ENCODE measurements at places on chromosomes 6 and 20.

- DNase-seq = peak; percentile 39
Measured at GRCh38 chr6:131182991-131183425, 47.7 kb downstream of the AKAP7 start.

GRCh38 chr6:87900160-87900698, 147.4 kb upstream of the SPACA1 start:
- no peak for DNase-seq

DNA sequence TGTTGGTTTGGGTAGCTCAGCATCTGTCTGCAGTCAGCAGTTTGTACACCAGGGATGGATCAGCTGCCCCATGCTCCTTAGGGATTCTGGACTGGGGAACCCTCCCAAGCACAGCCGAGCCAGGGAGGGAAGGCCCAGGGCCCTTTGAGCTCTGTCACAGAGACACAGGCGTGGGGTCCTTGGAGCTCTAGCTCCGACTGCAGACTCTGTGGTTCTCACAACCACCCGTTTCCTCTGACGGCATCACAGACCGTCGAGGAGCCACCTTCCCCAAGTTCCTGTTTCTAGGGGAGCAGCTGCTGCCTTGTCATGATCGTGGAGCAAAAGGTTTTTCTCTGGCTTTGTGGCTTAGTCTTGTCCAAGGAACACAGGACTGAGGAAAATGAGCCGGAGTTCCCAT, at the start of gene SLA2:
SLA2 (minus strand) TSS at position 199 of the 400 bp plus-strand sequence. CDS start 4,861 bp downstream, outside the sequence.
- DNase-seq = no peak

GRCh38 chr6:149484733-149485700, at the start of gene ZC3H12D:
TSS of gene ZC3H12D (minus strand) at chr6:149485014. CDS start at chr6:149474543, 10,471 bp downstream.
- no peak for DNase-seq

- peak; percentile 87 for DNase-seq
Measured at GRCh38 chr20:1802385-1803060, 92.7 kb upstream of the SIRPA start.

GRCh38 chr20:32622585-32623468, 37.7 kb upstream of the NOL4L start:
- DNase-seq = no peak

- DNase-seq = no peak
Measured at GRCh38 chr20:2386516-2387179, 5.9 kb downstream of the TGM6 start.

GRCh38 chr6:16493112-16493511, 254.7 kb downstream of the GMPR start:
- DNase-seq = no peak

GRCh38 chr6:80366714-80367113, 260.2 kb downstream of the BCKDHB start:
- DNase-seq = no peak

GRCh38 chr20:49612127-49612738, 44.3 kb upstream of the PTGIS start:
- DNase-seq = no peak

DNA sequence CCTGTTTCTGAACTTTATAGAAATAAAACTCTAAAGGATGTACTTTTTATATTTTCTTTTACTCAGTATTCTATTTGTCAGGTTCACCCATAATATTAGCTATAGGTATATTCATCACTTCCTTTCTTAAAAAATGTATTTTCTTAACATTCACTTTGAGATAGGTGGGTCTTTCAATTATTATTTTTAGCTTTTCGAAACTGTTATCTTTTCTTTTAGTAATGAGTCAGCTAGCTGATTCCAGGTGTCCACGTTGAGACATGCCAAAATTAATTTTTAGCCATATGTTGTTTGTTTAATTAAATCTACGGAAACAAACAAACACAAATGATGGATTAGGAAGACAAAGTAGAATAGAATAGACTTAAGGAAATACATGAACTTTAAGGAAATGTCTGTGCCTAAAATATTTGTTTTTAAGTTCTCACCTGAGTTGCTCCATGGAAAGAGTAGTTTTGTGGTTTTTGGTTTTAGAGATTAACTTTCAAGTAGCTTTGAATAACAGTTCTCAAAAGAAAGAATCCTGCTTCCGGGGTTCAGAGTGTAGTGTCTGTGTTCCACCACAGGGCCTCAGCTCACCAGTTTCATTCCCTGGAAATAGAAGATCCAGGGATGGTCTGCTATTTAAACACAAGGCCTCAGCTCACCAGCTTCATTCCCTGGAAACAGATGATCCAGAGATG, 435.0 kb downstream of the HAO1 start:
- no peak for DNase-seq

GRCh38 chr6:79780881-79781280, 149.8 kb downstream of the SH3BGRL2 start:
- DNase-seq = no peak

- DNase-seq = no peak
Measured at GRCh38 chr6:165325609-165326008, 16.2 kb upstream of the C6orf118 start.

DNA sequence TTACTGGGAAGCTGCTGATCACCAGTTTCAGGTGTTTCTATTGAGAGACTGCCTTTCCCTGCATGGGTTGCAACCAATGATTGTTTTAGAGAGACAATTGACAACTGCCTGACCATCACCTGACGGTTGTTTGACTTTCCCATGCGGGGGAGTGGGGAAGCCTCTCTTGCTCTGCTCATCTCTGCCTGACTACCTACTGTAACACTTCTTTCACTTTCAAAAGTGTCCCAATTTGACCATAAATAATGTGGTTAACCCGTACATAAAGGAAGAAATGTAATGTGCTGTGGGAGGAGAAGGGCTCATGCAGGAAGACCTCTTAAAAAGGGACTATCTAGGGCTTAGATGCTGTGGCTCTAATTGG, 122.1 kb upstream of the PHACTR1 start:
- DNase-seq = no peak

DNA sequence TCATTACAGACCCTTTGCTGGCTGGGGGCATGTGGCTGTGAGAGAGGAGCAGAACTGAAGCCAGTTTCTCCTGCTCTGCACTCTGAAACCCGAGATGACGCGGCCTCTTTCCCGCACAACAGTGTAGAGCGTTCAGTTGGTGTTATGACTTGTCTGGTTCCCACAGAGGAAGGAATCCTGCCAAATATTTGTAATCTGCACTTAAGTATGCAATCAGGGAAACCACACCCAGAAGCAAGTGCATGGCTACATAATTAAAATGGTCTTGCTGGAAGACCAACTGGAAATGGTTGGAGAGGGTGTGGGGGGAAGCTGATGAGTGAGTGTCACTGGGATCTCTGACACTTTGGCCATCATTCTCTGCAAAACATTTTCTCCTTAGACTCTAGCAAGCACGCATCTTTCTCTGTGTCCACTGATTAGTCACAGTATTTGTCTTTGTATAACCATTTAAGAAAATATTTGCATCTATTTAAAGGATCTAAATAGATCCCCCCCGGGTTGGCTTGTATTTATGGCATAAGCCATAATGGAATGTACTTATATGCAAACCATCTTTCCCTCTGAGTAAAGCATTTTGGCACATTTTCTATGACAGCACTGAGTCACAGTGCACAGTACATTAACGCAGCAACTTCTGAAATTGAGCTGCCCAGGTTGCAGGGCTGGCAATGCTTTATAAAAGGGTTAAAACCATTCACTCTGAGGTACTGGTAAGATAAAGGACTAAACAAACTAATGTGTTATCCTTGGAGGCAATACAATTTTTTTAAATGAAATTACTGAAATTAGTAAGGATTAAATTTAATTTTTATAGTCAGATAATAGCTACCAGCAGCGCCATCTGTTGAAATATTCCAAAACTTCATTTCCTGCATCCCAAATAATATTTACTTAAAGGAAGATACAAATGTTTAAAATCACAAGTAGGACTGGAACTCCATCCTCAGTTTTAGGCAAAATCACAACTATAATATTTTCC, 76.7 kb downstream of the FOXC1 start:
- no peak for DNase-seq

GRCh38 chr6:121437851-121438651, 2.6 kb downstream of the GJA1 start:
- DNase-seq = peak; percentile 69

GRCh38 chr6:131656667-131657066, 19.6 kb downstream of the ENPP3 start:
- no peak for DNase-seq

DNA sequence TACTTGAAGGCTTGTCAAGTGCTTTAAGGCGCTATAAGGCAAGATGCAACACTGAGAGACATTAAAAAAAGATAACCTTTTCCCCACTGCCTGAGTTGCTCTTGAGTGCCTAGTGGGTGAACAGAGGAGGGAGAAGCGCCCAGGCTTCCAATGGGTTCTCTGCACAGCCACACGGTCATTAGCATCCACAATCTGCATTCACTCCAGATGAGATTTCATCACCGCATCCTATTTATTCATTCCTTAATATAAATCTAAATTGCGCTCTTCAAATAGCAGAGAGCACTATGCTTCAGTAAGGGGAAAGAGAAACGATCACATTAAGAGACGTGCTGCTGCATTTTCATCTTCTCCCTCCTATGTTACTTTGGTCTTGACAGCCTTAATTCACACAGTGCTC, 219.2 kb downstream of the ATXN1 start:
- DNase-seq = peak; percentile 19

DNA sequence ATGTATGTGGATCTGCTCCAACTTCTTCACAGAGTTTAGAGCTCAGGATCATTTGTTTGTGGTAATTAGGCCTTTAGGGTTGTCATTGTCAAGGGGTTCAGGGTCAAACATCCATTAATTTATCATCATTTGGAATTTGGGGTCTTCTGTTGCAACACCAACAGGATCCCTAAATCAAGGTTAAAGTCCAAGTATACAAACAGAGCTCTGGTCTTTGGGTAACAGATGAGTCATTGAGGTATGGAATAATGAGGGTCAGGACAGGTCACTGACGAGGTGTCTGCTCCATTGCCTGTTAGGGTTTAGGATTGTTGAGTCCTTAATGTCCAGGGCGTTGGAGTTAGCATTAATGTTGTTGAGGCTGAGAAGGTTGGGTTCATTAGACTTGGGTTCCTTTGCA, 47.6 kb downstream of the PRND start:
- DNase-seq = no peak

GRCh38 chr6:124090491-124090890, 286.8 kb downstream of the NKAIN2 start:
- no peak for DNase-seq

Data from retina (tissue), 1 donor.